B cell (primary cell): ENCODE measurements at places on chromosomes 1 and 21. TPM values are rescaled to one million over a fixed set of nuclear protein-coding genes. Genes with fewer than 3 reads are reported as not detected.

GRCh38 chr21:31222142-31222541, 121.9 kb downstream of the TIAM1 start:
- H3K27ac ChIP-seq: no peak overlapping the region
- H3K36me3 ChIP-seq: no peaks in the 10 kb centered on the region
- no peak overlapping the region for H3K4me3 ChIP-seq
- no peaks in the 10 kb centered on the region for H3K4me1 ChIP-seq
- H3K27me3 ChIP-seq: no peaks in the 10 kb centered on the region
- DNase-seq: no peak

DNA sequence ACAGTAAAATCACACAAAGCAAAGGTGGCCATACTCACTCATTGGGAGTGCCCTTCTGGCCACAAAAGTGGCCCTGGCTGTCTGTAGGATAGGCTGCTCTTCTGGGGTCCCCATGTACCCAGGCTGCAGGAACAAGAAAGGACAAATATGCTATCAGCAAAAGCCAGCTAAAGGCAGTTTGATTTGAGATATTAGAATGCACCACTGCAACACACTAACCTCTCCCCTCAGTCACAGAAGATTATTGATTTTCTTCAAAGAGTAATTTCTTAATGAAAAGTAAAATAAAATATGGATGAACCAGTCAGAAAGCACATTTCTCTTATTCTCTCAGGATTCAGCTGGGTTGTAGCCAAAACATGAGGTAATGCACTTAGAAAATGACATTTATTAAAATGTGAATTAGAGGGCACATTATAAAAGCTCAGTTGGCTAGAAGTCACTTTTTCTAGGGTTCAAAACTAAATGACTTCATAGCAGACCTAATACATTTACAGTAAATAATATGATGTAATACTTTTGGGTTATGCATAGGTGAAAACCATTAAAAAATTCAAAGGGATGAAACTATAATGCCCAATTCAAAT, 140.8 kb downstream of the LHX8 start:
- no peak overlapping the region for H3K27ac ChIP-seq
- no peaks in the 10 kb centered on the region for H3K27me3 ChIP-seq
- no peak for DNase-seq
- H3K36me3 ChIP-seq: no peaks in the 10 kb centered on the region

Gene RGS7
- total RNA-seq: 0.15 TPM in 1 of 2 replicates, not detected in the other

DNA sequence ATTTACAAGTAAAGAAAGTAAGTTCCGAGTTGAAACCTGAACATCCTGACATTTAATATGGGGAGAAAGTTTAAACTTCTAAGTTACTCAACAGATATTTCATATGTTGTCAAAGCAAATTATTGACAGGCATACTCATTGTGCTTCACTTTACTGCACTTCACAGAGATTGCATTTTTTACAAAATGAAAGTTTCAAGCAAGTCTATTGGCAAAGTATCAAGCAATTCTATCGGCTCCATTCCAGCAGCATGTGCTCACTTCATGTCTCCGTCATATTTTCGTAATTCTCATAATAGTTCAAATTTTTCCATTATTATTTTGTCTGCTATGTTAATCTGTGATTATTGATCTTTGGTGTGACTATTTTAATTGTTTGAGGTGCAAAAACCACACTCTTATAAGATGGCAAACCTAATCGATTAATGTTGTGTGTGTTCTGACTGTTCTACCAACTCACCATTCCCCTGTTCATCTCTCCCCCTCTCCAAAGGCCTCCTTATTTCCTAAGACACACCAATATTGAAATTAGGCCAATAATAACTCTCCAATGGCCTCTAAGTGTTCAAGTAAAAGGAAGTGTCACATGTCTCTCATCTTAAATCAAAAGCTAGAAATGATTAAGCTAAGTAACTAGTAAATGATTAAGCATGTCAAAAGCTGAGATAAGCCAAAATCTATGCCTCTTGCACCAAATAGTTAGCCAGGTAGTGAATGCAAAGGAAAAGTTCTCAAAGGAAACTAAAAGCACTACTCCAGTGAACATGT, 68.2 kb upstream of the BCL9 start:
- DNase-seq: no peak
- H3K27me3 ChIP-seq: peaks cover 3% of the 10 kb centered on the region
- H3K36me3 ChIP-seq: no peaks in the 10 kb centered on the region
- H3K4me1 ChIP-seq: no peaks in the 10 kb centered on the region

- no peak for DNase-seq
- no peaks in the 10 kb centered on the region for H3K36me3 ChIP-seq
- H3K4me3 ChIP-seq: no peak overlapping the region
- H3K4me1 ChIP-seq: no peaks in the 10 kb centered on the region
- H3K27me3 ChIP-seq: peaks cover 3% of the 10 kb centered on the region
- H3K27ac ChIP-seq: no peak overlapping the region
Measured at GRCh38 chr1:26059906-26060305, 7.5 kb downstream of the TRIM63 start.

Gene CFHR3
- not detected in 2 replicates for total RNA-seq
